ENCODE measurements at places on chromosomes 5 and 9.
A peak's percentile ranks its signal among the peaks of the same experiment; 100 is the strongest.

DNA sequence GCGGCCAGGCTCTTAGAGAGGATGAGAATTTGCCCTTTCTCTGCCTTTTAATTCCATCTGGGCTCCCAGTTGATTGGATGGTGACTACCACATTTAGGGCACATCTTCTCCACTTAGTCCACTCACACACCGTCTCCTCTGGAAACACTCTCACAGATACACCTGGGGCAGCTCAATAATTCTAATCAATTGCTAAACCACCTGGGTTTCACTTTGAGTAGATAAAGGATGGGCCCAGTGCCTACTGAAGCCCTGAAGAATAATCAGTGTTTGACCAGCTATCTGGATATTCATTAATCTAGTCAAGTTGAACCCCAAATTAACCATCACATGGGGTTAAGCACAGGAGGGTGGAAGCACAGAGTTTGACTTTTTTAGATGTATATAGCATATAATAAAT lies 19.1 kb downstream of the MAN2A1 start:
- no peak for DNase-seq

- no peak for DNase-seq
Measured at GRCh38 chr9:81077572-81077971, 611.8 kb downstream of the TLE1 start.

DNA sequence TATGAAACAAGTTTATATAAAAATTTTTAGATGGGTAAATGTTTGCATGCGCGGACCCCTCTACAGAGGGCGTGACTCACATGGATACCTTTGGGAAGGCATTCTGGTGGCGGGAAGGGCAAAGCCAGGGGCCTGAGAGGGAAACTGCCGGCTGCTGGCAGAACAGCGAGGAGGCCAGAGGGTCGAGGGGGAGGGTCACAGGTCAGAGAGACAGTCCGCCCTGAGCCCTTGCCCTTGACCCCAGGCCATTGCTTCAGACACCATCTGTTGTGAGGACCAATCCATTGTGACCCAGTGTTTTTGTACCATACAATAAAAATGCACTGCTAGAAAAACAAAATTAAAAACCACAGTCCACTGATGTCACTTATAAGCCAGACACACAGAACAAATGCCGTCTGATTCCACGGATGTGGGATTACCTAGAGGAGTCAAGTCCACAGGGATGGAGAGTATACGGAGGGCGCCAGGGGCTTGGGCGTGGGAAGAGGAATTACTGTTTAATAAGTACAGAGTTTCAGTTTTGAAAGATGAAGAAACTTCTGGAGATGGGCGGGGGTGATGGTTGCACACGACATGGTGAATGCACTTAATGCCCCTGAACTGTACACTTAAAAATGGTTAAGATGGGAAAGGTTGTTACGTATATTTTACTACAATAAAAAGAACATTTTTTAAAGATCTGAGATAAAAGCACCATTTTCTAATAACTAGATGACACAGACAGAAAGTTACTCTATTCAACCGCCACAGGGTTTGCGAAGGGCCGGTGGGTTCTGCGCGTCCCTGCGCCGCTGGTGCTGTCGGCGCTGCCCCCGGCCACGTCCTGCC lies 12.0 kb downstream of the BTNL9 start:
- no peak for DNase-seq

- DNase-seq, result peak; percentile 60
Measured at GRCh38 chr5:140402258-140403074, 833 bp downstream of the ANKHD1 start.

DNA sequence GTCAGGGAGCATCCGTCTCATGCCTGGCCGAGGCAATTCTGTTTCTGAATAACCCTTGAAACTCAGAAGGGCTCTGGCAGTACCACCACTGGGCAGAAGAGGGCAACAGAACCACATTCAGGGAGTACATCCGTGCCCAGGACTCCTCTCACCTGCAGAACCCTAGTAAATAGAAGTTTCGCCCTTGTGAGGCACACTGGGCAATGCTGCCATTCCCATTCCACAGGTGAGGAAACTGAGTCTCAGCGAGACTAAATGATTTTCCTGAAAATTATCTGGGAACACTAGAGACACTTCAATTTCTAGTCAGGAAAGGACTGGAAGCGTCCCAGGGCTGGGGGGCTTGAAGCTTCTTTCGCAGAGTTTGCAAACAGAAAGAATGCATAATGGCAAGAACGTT lies 74.7 kb downstream of the FGF1 start:
- DNase-seq, result peak; percentile 78

- peak; percentile 10 for DNase-seq
Measured at GRCh38 chr5:38765399-38765861, 80.4 kb upstream of the OSMR start.

DNA sequence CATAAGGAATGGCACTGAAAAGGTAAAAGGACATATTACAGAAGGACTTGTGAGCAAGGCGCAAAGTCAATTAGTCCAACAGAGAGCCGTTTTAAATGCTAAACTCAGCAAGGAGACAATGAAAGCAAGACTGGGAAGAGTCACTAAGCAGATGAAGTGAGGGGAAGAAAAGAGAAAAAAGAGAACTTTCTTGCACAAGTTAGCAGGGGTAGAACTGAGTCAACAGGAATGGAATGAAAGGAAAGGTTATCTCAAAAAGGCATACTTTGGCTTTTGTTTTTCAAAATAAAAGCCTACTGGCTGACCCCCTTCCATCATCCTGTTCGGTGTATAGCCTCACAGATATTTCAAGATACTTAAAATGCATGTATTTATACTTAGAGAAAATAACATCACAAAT lies 75.0 kb downstream of the NR6A1 start:
- no peak for DNase-seq

- no peak for DNase-seq
Measured at GRCh38 chr5:11273180-11273903, 512.3 kb upstream of the DAP start.

- no peak for DNase-seq
Measured at GRCh38 chr5:72231991-72232703, 87.9 kb downstream of the MRPS27 start.

- DNase-seq, result no peak
Measured at GRCh38 chr5:90916947-90917800, 358.6 kb downstream of the ADGRV1 start.

DNA sequence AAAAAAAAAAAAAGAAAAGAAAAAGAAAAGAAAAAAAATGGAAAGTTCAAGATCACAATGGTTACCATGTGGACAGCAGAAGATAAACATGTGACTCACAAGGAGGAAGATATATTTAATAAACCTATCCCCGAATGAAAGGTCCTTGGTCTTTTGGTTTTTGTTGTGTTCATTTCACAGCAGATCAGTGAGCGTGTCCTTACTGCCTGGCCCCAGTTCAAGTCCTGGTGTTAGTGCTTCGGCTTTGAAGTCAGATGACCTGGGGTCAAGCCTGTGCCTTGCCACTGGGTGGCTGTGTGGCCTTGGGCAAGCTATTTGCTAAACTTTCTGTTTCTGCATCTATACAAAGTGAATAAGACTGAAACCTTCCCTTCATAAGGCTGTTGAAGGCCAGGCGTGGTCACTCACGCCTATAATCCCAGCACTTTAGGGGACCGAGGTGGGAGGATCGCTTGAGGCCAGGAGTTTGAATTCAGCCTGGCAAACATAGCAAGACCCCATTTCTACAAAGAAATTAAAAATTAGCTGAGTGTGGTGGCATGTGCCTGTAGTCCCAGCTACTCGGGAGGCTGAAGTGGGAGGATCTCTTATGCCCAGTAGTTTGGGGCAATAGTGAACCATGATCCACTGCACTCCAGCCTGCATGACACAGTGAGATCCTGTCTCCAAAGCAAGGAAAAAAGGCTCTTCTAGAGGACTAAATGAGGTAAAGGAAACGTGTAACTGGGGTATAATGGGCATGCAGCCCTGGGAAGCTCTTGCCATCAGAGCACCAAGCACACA lies 94.5 kb upstream of the SPATA31D4 start:
- no peak for DNase-seq

- DNase-seq, result no peak
Measured at GRCh38 chr5:66896171-66896570, 300.0 kb downstream of the MAST4 start.

GRCh38 chr5:131109540-131110255 lies 55.4 kb downstream of the HINT1 start:
- peak; percentile 28 for DNase-seq

- DNase-seq, result no peak
Measured at GRCh38 chr5:24633715-24634325, 11.0 kb downstream of the CDH10 start.

GRCh38 chr9:336039-336438 lies 121.4 kb downstream of the DOCK8 start:
- no peak for DNase-seq

DNA sequence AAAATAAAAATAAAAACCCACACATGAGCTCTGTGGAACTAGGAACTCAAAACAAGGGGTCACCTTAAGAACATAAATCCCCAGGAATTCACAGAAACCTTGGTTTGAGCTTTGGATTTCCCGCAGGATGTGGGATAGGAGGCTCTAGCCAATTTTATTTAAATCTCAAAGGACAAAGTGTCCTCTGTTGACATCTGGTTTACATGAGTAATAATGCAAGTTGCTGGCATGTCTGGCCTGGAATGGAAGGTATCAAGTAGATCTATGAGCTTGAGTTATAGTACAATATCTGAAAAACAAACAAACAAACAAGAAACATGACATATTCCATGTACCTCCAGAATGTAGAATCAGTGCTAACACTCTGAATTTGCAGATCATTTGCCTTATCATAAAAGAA lies 94.2 kb upstream of the SLIT3 start:
- DNase-seq, result no peak

DNA sequence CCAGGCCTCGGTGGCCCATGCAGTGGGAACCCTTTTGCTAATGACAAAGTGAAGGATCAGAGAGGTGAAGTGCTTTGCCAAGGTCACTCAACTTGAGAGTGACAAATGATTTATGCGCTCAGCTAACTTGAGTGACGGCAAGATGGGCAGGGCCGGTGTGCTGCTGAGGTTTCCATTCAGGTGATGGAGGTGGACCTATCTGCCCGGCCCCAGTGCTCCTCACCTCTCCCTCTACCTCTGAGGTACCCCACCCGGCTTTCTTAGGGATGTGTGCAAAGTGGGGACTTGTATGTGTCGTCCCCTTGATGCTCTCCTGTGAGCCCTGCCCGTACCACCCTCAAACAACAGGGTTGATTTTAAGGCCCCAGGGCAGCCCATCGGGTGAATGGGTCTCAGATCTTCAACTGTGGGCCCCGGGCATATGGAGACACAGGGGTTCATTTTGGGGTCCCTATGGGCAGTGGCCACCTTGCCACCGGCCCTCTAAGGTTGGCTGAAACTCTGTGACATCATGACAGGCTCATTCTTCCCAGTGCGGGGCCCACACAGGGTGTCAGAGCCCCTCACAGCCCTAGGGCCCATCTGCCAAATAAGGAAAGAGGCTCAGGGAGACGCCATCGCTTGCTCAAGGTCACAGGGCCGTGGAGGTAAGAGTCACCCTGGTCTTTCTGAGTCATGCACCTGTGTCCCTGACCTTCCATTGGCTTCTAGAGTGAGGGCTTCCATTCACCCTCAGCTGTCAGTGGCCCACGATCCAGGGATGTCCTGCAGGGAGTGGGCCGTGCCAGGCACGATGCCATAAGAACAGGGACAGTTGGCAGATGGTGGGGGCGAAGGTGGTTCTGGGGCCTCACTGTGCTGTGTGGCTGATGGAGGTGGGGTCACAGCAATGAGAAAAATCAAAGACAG lies 170.6 kb upstream of the MVB12B start:
- no peak for DNase-seq

GRCh38 chr9:121268851-121269641 lies 1.1 kb downstream of the GSN start:
- DNase-seq, result peak; percentile 31

DNA sequence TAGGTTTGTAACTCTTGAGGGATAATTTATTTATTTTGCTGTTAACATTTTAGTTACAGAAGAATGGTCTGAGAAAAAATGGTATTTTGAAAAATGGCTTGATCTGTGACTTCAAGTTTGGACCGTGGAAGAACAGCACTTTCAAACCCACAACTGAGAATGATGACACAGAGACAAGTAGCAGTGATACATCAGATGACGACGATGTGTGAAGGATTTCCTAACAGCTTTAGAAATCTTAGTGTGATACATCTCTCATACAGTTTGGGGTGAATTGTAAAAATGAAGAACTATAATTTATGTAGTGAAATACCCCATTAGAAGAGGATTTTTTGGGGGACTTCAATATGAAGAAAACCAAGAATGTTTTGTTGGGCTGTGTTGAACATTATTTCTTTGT lies 88.7 kb downstream of the GPBP1 start:
- DNase-seq, result no peak

DNA sequence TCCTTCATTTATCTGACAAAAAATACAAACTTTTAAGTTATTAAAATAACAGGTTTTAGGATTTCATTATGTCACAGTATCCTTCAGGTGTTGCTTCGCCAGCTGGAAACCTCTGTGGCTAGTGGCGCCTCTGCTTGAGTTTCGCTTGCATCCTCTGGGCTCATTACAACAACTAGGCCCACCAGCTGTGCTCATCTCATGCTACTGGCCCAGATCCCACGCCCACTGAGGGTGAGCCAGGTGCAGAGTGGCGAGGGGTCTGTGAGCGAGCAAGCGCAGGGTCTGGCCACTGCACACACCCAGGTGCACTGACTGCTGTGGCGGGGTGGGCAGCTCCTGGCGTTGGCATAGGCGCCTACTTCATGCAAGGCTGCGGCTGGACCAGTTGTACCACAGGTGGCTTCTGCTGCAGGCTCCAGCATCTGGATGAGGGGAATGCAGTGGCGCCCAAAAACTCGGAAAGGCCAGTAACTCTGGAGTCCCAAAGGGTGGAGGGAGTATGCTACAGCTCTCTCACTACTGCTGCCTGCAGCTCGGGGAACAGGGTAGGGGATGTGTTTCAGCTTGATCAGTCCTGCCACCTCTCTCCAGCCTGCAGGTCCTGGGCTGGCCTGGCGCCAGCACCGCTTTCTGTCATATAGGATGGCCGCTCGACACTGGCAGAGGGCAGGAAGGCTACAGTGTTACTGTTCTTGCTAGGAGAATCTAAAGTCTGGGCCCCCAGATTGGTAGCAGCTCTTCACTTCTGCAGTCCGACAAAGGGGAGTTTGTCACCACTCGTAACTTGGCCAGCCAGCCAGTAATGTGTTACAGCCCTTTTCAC lies 452.1 kb downstream of the TUSC1 start:
- DNase-seq, result no peak

GRCh38 chr9:111832449-111832848 lies 37.7 kb upstream of the SHOC1 start:
- no peak for DNase-seq

GRCh38 chr5:150352244-150353031 lies 5.1 kb upstream of the TCOF1 start:
- DNase-seq, result no peak

DNA sequence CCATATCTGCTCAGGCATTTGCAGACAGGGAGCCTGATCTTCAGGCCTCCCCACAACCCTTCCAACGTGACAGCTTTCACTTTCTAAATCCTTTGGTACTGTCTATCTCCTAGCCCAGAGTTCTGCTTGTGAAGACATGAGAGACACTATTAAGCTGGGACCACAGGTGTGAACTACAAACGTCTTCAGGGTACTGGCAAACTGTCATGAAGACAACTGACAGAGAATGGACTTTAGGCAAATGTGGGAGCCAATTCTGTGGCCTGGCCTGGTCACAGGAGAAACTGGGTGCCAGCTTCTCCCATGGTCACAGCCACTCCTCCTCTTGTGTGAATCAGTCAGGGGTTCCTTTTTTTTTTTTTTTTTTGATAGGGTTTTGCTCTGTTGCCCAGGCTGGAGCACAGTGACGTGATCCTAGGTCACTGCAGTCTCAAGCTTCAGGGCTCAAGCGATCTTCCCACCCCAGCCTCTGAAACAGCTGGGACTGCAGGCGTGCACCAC lies 10.4 kb downstream of the TRIM14 start:
- DNase-seq, result no peak

GRCh38 chr9:96344458-96345180 lies 38.9 kb downstream of the SLC35D2 start:
- peak; percentile 79 for DNase-seq

Measured in WERI-Rb-1 (cell line).